ENCODE measurements at places on chromosomes 5 and 9. TPM values are rescaled to one million over a fixed set of nuclear protein-coding genes. Genes with fewer than 3 reads are reported as not detected.

The ERAP2 gene
- total RNA-seq = 2.1 TPM

The OR1J2 gene
- not detected for total RNA-seq

The NR2F1-AS1 gene
- total RNA-seq = 3.8 TPM

The PTPA gene
- 119 TPM for total RNA-seq

The GABRA6 gene
- not detected for total RNA-seq

The RASA1 gene
- 22.6 TPM for total RNA-seq

The HRCT1 gene
- total RNA-seq = 1.2 TPM

The FOXD4L3 gene
- total RNA-seq = not detected

The SUSD3 gene
- total RNA-seq = 2.6 TPM

The SPATA31D4 gene
- total RNA-seq = not detected

The CARTPT gene
- not detected for total RNA-seq

The EIF4EBP3 gene
- 2.6 TPM for total RNA-seq

The CYFIP2 gene
- total RNA-seq = 3.1 TPM

The OR1Q1 gene
- not detected for total RNA-seq

The MTMR12 gene
- 12.9 TPM for total RNA-seq

The SPARC gene
- total RNA-seq = 4,650 TPM

The NDFIP1 gene
- 46.8 TPM for total RNA-seq

The PCDHAC1 gene
- 0.27 TPM for total RNA-seq

The OR13C9 gene
- 0.09 TPM for total RNA-seq

The C9orf153 gene
- 0.49 TPM for total RNA-seq

Measured in muscle of leg (tissue), 16 donors.